ENCODE measurements at places on chromosomes 1 and 21.

DNA sequence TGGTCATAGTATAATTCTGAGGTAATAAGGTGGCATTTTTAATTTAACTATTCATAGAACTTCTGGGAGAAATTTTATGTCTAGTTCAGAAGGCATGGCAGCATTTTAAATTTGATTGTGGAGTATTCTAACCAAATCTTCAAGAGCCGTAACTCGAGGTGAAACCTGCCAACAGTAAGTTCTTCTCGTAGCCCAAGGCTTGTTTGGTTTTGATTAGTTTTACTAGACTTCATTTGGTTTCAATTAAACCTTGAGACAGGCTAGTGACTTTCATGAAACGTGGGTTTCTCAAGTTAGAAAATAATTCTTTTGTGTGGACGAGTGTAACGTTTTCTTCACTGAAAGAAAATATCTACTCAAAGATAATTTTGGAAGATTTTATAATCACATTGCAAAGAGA, 395.5 kb downstream of the USP25 start:
- H3K27ac ChIP-seq = no peak overlapping the region
- H3K27me3 ChIP-seq = no peaks in the 10 kb centered on the region
- H3K4me1 ChIP-seq = no peaks in the 10 kb centered on the region
- DNase-seq = no peak
- no peaks in the 10 kb centered on the region for H3K36me3 ChIP-seq

GRCh38 chr1:145828367-145829026, 4.5 kb downstream of the POLR3C start:
- peaks cover 55% of the 10 kb centered on the region for H3K36me3 ChIP-seq
- peak overlapping the region; percentile 95 for H3K27ac ChIP-seq
- H3K4me3 ChIP-seq = peak overlapping the region; percentile 7
- H3K27me3 ChIP-seq = no peaks in the 10 kb centered on the region
- H3K4me1 ChIP-seq = peaks cover 44% of the 10 kb centered on the region
- peak; percentile 56 for DNase-seq

GRCh38 chr21:30408782-30409494, 13.1 kb downstream of the KRTAP13-1 start:
- DNase-seq = peak; percentile 23
- no peak overlapping the region for H3K4me3 ChIP-seq
- no peak overlapping the region for H3K27ac ChIP-seq
- no peaks in the 10 kb centered on the region for H3K4me1 ChIP-seq

- DNase-seq = no peak
- no peaks in the 10 kb centered on the region for H3K27me3 ChIP-seq
- H3K27ac ChIP-seq = no peak overlapping the region
- H3K4me3 ChIP-seq = no peak overlapping the region
- H3K4me1 ChIP-seq = no peaks in the 10 kb centered on the region
These were observed 394.5 kb upstream of the PKN2 start for GRCh38 chr1:88289401-88290102.

DNA sequence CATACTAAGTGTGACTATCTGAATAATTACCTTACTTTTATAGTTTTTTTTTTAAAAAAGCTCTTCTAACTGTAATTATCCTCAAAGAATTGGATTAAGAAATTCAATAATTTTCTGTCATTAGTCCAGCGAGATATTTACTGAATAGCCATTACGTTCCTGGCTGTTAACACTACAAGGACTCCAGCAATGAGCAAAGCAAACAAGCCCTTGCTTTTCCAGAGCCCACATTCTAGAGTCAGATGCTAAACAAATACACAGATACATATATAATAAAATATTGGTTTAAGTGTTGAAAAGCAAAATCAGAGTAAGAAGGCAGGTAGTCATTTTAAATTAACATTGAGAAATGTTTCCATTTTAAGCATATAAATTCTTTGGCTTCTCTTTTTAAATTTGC, 118.4 kb downstream of the ATF6 start:
- no peak for DNase-seq
- H3K36me3 ChIP-seq = peaks cover 17% of the 10 kb centered on the region
- no peak overlapping the region for H3K27ac ChIP-seq
- H3K4me3 ChIP-seq = no peak overlapping the region
- peaks cover 5% of the 10 kb centered on the region for H3K4me1 ChIP-seq
